ENCODE measurements at places on chromosomes 5 and 9.

- DNase-seq, result no peak
These were observed 110.1 kb downstream of the HACD4 start for GRCh38 chr9:20921362-20921761.

DNA sequence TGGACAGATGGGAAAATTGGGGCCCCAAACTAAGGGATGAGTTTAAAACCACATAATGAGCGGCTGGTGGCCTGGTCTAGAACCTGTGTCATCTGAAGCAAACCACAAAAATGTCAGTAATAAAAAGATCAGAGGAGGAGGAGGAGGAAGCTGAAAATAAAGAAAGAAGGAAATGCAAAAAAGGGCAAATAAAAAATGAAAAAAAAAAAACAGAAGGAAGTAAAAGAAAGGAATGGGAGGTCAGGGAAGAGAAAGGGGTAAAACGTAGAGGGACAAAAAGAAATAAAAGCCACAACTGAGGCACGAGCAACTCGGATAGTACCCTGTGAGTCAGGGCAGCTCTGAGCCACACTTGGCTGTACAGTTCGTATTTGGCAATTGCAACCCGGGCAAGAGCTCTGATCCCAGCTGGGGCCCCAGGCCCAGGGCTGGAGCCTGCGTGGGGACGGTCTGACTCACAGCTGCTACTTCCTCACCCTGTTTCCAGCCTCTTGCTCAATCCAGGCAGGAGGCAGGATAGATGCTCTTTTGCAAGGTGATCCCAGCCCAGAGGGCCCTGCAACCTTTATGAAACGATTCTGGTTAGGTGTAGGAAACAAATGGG lies 137.9 kb upstream of the TRIM32 start:
- DNase-seq, result no peak

DNA sequence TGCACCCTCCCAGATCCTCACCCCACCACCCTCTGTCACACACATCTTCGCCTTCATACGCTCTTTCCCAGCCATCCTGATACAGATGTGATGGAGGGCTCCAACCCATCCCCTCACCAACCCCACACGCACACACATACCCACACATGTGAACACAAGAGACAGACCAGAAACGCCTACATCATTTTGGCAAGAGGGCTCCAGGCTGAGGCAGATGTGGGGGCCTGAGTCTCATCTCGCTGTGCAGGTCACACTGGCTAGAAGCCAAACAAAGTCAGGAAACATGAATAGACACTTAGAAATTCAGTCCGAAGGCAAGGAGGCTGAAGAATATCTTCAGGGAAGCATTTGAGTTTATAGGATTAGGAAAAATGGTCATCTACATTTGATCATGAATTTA lies 6.2 kb downstream of the PRDM12 start:
- DNase-seq, result no peak

- no peak for DNase-seq
These were observed 33.6 kb upstream of the HSD17B4 start for GRCh38 chr5:119418606-119419100.

DNA sequence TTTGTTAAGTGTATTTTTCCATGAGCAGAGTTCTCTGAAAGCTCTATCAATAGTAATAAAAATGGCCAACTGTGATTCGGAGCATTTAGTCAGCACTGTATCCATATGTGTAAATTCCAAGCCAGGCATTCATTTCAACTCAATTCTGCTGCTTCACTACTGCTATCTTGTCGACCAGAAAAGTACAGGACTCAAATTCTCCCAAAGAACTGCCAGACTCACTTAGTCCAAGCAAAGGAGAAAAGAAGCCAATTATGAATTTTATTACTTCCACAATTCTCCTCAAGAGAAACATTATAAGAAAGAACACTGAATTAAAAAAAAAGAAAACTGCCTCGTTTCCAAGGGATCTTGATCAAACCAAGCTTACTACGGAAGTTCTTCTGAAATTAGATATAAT lies 906.3 kb upstream of the DMAC1 start:
- no peak for DNase-seq

DNA sequence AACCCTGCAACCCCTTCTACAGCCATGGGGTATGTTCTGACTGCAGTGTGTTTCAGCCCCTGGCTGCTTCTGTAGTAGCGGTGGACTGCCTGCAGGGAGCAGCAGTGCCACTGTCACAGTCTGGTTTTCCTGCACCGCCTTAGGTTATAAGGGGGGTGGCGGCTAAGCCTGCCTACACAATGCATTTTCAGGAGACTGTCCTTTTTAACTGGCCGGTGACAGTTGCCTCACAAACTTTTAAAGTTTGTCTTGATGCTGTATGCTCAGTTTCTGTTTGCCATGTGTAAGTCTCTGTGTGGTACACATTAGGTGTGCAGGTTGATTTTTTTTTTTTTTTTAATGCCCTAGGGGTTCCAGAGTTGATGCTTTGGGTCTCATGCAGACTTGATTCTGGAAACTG lies 53.0 kb downstream of the NUP214 start:
- peak; percentile 59 for DNase-seq

GRCh38 chr5:74575741-74576538 lies 64.6 kb downstream of the ENC1 start:
- no peak for DNase-seq

- no peak for DNase-seq
These were observed 51.3 kb upstream of the RNF130 start for GRCh38 chr5:180122875-180123274.

DNA sequence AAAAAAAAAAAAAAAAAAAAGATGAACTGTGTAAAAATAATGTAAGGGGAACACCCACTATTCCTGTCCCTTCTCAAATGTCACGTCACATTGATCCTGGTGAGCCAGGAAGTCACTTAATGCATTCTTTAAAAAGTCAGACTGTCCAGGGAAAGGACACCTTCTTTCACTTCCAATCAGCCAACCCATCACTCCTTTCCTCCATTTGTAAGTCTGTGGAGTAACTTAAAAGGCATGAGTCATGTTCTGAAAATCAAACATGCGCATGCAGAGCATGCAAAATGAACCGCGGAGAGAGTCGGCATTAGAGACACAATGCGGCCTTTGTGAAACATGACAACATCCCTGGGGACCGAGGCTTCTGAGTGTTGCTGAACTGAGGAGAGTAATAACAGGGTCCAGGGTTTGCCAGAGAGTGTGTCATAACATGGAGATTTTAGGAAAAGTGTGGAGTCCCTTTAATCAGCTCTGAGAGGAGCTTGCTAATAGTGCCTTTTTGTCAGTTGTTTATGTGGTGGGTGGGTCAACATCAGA lies 77.6 kb upstream of the SEMA6A start:
- DNase-seq, result no peak

GRCh38 chr5:74337254-74337983 lies 303.1 kb downstream of the ENC1 start:
- no peak for DNase-seq

DNA sequence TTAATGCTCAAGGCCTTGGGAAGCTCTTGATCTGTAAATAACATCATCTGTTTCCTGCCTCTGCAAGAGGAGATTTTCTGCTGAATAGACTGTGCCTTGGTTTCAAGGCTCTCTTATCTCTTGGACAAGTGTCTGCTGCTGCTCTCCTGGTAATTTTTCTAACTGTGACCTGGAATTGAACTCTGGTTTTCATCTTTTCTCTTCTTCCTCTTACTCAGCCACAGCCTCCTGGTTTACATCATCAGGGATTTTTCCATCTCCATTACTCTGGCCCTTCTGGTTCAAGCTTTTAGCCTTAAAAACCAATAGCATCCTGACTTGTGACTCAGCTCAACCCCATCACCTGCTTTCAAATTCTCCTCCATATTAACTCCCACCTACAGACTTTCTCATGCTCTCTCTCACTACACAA lies 49.6 kb upstream of the ITGA1 start:
- DNase-seq, result no peak

- DNase-seq, result no peak
These were observed 43.8 kb downstream of the SLC38A9 start for GRCh38 chr5:55668356-55668755.

DNA sequence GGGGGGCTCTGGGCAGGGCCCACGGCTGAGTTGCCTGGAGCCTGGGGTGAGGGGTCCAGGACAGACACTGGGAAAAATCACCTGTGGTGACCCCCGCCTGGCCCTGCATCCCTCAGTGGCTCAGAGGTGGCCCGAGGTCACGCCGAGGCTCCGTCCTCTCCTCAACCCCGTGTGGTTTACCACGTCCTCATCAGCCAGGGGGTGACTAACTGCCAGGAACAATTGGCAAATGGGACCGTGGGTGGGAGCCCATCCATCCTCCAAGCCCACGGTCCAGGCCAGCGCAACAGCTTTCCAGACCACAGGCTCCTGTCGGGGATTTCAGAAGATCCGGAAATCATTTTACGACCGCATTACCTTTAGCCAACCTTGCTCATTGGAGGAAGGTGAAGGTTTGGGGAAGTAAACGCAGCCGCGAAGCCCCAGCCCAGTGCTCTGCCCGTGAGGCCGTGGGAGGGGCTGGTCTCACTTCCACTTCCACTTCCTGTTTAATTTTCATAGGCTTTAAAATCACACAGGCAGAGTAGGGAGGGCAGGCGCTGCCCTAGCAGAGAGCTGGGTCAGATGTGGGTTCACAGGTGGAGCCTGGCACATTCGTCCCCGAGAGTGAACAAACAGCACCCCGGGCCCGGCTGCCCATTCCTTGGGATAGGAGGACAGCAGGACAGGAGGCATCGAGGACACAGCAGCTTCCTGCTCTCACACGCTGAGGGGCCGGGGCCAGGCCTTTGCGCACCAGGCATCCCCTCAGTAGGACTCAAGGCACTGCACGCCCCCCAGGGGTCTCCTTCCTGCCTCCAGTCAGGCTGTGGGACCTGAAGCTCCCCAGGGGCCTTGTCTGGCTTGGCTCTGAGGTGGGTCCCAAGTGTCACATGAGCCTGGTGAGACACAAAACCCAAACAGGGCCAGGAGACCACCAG lies 19.8 kb upstream of the SLC9A3 start:
- peak; percentile 64 for DNase-seq

- no peak for DNase-seq
These were observed 232.2 kb downstream of the DENND1A start for GRCh38 chr9:123697686-123698085.

GRCh38 chr5:105034401-105034763 lies 1471.8 kb upstream of the NUDT12 start:
- no peak for DNase-seq

DNA sequence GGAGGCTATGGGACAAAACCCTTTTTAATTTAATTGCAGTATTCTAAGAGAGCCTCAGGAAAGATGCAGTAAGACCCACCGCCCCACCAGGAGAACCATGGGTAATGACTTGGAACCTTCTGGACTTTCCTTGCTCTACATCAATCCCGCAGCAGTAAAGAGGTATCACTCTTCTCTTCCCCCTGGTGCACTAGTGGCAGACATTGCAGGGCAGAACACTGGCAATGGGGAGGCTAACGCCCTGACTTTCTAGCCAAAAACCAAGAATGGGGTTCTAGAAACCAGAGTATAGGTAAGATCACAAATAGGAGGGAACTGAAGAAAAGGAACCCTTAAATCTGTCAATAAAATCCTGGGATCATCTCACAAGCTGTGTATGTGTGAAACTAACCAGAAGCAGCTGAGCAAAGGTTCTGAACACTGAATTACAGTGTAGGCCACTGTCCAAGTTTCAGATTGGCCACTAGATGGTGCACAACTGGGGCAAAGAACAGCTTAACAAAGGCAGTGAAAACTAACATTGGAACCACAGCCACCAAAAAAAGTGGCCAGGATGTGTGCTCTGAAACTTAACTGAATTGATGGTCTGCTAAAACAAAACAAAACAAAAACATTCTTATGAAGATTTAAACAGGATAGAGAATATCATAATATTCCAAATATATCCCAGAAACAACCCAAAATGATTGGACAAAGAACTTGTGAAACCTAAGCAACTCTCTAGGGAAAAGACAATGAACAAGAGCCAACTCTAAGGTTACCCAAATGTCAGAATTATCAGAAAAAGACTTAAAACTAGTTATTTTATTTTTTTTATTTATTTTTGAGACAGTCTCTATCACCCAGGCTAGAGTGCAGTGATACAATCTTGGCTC lies 6.6 kb upstream of the FAM151B start:
- DNase-seq, result peak; percentile 12

DNA sequence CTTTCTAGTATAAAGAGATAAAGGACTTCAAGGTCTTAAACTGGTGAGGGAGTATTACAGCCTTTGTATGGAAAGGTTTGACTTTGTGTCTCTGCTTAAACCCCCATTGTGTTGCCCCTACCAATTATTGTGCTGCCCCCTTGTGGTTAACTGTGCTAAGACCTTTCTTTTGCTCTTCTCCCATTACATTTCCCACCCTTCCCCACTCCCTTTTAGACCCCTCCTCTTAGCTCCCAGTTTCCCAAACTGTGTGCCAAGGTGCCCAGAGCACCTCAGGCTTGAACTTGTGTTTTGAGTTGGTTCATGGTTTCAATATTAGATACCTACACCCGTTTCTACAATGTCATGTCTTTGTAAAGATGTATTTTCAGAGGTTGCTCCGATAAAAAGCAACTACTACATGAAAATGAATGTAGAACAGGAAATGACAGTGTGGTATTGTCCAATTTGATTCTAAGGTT lies 2.9 kb downstream of the JAK2 start:
- peak; percentile 55 for DNase-seq

DNA sequence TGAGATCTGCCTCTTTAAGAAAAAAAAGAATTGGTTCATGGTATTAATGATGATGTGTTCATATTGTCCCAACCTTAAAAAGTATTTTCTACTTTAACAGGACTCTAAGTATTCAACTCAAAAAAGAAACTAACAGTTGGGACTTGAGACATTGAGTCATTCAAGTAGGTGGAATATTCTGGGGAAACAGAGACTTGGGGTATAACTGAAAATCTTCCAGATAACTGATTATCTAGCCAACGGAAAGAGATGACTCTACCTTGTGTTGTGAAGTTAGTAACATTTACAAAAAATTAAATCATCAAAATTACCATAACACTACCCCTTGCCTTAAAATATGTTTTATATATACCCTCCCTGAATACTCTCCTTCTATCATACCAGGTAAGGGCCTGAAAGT lies 19.1 kb downstream of the OXCT1 start:
- no peak for DNase-seq

- no peak for DNase-seq
These were observed 36.5 kb downstream of the PDZD2 start for GRCh38 chr5:31675472-31675871.

- no peak for DNase-seq
These were observed 9.9 kb downstream of the TMEM232 start for GRCh38 chr5:110716247-110717245.

DNA sequence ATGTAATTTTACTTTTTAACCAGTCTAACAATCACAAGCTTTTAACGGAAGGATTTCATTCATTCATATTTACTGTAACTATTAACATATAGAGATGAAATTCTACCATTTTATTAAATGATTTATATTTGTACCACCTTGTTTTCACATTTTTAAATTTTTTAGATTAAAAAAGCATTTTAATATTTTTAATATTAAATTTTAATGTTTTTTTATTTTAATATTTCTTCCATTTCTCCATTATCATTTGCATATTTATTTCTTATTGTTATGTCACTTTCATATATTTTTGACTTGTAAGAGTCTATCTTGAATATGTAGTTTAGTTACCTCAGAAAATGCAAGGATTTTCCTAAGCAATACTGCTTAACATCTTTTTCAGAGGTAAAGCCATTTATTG lies 1034.0 kb upstream of the PTPRD start:
- no peak for DNase-seq

All from GDM1 (cell line).